Left colon (tissue), 2 donors: ENCODE measurements at places on chromosomes 16 and 17.
A peak's percentile ranks its signal among the peaks of the same experiment; 100 is the strongest.

- DNase-seq = no peak
These were observed 8.0 kb downstream of the ENDOV start for GRCh38 chr17:80422981-80423380.

DNA sequence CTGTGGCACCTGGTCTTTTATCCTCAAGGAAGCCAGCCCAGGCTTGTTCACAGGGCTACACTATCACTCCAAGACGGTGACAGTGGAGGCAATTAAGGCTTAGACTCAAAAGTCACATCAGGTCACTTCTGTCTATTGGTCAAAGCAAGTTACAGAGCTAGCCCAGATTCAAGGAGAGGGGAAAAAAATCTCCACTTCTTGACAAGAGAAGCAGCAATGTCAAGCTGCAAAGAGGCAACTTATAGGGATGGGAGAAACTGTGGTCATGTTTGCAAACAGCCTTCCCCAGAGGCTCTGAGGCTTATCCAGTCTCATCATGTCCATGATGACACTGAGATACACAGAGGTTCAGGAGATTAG lies 31.6 kb downstream of the SERPINF1 start:
- DNase-seq = no peak

GRCh38 chr17:2184993-2185931 lies 118.3 kb downstream of the SMG6 start:
- no peak for DNase-seq

DNA sequence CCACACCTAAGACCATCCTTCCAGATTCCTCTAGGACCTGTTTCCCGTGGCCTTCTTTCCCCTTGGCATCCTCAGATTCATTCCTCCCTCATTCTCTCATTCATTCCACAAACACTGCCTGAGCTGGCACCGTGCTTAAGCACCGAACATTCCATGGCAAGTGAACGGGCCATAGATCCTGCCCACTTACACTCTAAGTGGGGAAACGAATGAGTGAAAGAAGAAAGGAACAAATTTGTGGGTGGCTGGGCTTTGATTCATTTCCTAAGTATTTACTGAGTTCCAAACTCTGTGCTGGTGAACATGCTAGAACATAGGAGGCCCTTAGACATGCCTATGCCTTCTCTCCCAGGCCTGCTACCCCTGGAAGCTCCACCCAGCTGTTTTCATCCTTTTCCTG lies 30.0 kb downstream of the SRCIN1 start:
- no peak for DNase-seq

- DNase-seq = no peak
These were observed 127.6 kb upstream of the TNRC6C start for GRCh38 chr17:77830816-77831473.

DNA sequence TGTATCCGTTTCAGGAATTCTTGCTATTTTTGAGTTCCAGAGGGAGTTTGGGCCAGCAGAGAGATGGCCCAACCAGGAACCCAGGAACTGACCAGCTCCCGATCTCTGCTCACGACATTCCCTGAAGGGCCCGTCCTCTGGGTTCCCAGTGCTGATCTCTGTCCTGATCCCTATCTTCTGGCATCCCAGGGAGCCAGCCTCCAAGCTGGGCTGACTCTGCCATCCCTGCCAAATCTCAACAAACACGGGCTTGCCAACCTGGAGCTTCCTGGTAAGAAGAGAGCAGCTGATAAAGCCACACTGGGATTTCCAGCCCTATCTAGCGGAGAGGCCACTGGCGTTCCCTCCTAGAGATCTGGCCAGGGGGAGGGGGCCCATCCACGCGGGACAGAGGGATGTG lies 16.2 kb downstream of the GPRC5B start:
- DNase-seq = no peak

GRCh38 chr17:48457080-48457836 lies 27.2 kb upstream of the SKAP1 start:
- DNase-seq = peak; percentile 51

DNA sequence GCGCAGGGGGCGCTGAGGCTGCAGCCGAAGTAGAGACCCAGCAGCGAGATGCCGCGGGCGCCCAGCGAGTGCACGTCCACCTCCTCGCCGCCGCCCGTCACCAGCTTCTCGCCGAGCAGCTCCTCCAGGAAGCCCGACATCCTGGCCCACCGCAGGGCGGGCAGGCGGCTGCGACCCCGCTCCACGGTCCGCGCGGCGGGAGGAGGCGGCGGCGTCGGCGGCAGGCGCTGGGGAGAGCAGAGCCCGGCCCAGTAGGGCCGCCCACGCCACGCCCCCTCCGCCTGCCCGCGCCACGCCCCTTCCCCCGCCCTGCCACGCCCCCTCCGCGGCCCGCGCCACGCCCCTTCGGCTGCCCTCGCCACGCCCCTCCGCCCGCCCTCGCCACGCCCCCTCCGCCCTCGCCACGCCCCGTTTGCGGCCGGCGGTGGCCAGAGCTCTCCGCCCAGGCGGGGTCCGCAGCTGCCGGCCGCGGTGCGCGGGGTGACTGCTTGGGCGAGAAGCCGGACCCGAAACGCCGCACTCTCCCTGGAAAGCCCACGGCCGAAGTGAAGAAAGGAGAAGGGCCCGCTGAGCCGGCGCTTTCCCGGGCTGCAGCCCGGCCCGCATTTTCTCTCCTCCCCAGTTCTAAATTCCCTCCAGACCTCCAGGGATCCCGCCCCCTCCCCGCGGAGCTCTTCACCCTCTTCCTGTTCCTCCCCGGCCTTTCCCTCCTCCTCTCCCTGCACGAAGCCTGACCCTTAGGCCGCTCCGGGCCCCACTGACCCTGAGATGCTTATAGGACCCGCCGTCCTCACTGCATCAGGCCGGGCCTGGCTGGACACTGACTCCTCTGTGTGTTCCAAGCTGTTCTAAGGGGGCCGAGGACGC lies at the start of gene NXN:
Gene NXN (minus strand): TSS at position 238 of the 867 bp plus-strand sequence.
- peak; percentile 89 for DNase-seq

GRCh38 chr16:48250520-48251278 lies 3.4 kb upstream of the ABCC11 start:
- no peak for DNase-seq

DNA sequence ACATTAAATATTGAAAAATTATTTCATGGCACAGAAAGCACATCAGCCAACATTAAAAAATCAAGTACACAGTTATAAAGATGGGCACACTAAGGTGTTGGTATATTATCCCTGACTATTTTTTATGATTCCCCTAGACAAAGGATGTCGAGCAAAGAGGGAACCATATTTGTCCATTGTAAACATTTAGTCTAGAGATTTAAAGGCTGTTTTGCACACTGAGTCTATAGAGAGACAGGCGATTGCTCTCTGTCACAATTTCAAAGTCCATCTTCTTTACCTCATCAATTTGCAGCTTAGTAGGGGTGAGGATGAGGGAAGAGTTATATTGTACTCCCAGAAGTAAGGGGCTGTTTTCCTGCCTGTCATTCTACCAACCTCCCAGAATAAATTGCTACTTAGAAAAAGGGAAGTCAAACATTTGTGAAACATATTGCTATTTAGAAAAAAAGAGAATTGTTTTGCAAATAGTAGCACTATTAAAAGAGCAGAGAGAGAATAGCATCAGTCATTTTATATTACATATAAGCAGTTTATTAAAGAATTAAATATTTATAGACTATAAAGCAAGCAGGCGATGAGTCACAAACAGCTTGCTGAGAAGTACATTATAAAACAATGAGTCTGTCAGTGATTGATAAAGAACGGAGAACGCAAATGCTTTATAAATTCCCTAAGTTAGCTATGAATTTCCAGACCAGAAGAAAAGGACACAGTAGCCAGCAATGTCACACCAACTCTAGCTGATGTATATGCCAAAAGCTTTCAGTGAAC lies 270.6 kb upstream of the PMFBP1 start:
- DNase-seq = no peak

- DNase-seq = peak; percentile 42
These were observed 154.2 kb downstream of the PITPNC1 start for GRCh38 chr17:67531291-67531690.
